ENCODE measurements at places on chromosomes 2 and 18.
A peak's percentile ranks its signal among the peaks of the same experiment; 100 is the strongest.

DNA sequence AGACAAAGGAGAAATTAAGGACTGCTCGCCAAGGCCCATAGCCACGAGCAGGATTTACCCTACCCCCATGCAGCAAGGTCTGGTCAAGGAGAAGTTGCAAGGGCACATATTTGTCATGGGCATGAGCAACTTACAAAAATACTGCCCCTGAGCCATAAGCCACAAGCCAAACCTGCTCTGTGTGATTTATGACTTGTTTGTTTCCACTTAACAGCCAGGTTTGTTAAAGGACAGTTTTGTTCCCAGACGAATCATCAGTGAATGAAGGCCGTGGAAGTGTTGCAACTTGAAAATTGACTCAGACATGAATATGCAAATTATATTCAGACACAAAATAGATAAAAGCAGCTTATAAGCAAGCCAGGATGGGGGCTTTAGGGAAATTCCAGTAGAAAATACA, 31.3 kb upstream of the EVA1A start:
- peak; percentile 86 for DNase-seq

GRCh38 chr2:53632714-53633113, 134.9 kb upstream of the CHAC2 start:
- no peak for DNase-seq

DNA sequence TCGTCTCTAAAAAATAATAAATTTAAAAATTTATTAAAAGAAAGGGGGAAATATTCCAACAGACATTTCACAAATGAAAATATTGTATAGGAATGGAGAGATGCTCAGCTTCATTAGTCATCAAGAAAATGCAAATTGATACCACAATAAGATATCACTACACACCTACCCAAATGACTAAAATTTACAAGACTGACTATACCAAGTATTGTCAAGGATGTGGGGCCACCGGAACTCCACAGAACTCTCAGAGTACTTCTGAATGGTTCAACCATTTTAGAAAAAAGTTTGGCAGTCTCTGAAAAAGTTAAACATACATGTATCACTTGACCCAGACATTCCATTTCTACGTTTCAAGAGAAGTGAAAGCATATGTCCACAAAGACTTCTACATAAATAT, 163.4 kb downstream of the EHBP1 start:
- DNase-seq = no peak

- DNase-seq = no peak
Measured at GRCh38 chr2:47007223-47007825, 91.7 kb upstream of the MCFD2 start.

GRCh38 chr18:59971871-59972428, 72.2 kb downstream of the PMAIP1 start:
- no peak for DNase-seq

DNA sequence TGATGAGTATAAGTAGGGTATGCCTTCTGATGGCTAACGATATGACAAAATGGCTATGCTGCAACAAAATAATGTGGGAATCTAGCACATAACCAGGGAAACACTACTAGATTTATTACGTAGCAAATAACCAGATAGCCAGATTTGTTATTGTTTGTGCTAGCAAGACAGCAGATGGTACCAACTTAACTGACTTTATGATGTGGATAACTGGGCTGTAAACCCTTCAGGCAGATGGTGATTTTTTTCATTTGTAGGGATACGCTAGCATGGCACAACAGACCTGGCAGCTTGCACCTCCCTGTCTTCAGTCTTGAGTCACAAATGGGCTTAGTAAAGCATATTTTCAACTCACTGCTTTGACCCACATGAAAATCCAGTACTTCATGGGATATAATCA, 48.7 kb downstream of the PRELID3A start:
- no peak for DNase-seq

GRCh38 chr2:18959952-18960717, 370.8 kb upstream of the NT5C1B start:
- DNase-seq = peak; percentile 53

DNA sequence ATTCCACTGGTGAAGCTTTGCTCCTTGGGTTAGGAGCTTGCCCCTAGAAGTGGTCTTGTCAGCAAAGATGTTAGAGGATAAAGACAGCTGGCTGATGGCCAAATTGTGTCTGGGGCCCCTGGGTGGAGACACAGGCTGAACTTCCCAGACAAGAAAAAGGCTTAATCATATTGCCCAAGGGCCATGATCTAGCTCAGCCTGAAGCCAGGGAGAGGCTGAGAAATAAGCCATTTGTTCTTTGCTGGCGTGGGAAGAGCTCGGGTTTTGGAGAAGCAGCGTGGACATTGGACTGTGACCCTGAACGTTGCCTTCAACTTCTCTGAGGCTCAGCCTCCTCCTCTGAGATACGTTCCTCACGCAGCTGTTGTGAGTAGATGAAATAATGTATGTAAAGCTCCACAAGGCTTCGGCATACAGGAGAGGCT, 153.0 kb downstream of the ZFP36L2 start:
- no peak for DNase-seq

DNA sequence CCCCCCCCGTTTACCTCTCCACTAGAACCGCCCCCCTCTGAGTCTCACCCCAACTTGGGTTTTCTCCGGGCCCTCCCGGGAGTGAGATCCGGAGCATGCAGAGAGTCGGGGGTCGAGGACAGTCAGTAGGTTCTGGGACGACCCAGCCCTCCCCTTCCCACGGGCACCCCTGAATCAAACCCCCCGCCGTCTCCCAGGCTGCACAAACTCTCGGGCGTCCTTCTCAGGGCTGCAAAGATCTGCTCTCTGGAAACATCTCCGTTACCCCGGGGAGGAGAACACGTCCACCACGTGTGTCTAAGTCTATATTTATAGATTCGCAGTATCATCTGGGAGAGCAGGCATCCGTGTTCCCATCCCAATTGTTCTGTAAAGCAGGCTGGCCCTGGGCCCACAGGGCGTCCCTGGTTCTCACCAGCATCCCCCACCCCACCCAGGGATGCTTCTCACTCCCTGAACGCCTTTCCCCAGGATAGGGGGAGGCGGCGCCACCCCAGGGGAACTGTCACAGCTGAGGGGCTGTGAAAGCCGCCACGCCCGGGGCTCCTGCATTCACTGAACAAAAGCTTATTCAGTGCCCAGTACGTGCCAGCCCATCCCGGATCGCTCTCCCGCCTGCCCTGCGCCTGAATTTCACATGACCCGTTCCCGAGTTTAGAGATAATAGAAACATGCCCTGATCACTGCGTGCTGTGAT, 765 bp upstream of the DIPK1C start:
- no peak for DNase-seq

DNA sequence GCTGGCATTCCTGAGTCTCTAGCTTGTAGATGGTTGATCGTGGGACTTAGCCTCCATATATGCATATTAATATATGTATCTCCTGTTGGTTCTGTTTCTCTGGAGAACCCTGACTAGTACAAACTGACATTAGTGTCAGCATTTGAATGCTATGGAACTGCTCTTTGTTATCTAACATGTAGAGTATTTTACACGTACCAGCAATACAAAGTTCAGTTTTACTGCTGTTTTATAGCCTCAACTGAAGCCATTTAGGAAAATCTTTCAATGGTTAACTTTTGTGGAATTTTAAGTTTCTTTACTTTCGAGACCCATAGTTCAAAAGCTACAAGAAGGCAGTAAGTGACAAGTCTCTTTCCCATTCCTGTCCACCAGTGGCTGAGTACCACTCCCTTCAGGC, 418.4 kb downstream of the NUP35 start:
- DNase-seq = no peak

DNA sequence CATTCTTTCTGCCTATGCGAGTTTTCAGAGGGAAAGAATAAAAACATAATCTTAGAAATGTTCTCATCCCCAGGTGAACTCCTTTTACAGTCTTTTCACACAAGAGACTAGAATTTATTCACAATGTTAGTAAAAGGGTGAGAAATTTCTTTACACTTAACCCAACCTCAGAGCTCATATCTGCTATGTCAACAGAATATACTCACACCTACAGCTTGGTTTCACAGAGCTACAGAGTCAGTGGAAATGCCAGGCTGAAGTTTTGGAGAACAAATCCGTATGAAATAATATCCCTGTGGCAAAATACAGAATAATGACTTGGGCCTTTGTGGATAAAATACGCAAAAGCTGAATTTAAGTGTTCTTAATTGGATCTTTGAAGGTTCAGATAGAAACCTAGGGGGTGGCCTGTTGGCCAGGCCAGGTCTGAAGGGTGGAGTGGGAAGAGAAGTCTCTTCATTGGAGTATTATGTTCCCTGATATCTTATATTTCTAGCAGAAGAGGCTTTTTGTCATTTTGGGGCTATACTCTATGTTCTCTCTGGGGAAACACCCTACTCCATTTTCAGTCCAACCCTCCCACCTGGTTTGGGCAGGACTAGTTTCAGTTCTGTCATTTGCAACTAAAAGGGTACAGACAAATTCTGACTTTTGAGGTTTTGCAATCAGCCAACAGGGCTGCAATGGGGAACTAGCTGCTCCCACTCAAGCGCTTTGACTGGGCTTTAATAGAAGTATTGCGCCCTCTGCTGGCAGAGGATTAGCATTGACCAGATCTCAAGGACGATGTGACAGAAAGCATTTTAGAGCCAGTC, 25.7 kb downstream of the FBXO48 start:
- peak; percentile 85 for DNase-seq

GRCh38 chr2:163753726-163754125, 17.9 kb upstream of the FIGN start:
- DNase-seq = no peak

- no peak for DNase-seq
Measured at GRCh38 chr2:160870729-160871465, 289.3 kb upstream of the TANK start.

DNA sequence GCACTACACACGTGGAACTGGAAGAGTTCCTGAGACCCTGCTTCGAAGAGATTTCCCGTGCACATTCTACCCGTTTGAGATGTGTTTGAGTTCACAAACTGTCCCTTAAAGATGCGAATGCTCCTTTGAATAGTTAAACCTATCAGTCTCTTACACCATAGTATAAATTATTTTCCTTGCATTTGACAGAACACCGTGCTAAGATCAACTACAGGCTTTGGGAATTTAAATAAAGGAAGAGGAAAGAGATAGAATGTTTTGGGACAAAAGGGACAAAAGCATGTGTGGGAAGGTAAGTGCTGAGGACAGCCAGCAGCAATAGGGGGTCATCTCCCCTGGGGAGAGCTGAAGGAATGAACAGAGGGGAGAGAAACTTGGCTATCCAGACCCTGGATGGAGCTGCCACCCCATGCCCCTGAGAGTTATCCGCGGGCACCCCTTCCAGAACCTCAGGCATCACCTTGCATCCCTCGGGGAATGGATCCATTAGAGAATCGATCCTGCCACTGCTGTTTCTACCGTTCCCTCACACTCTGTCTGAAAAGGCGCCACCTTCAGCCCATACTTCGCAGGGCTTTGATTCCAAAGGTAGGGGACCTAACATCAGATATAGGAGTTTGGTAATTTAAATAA, 888 bp upstream of the ADCY3 start:
- DNase-seq = peak; percentile 16

DNA sequence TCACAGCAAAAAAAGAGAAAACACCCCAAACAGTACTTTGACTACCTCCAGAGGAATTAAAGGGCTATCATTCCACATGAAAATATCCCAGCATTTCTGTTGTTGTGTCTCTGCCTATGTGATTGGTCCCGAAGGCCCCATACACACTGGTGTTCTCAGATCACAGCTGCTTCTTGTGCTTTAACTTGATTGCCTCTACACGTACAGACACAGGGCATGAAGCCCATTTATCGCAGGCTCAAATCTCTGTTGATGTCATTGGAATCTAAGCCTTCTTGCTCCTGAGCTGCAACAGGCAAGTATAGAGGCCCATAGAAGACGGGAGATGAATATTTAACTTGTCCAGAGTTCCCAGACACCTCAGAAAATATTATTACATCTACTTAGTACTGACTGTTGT, 405.2 kb downstream of the NCKAP5 start:
- no peak for DNase-seq

DNA sequence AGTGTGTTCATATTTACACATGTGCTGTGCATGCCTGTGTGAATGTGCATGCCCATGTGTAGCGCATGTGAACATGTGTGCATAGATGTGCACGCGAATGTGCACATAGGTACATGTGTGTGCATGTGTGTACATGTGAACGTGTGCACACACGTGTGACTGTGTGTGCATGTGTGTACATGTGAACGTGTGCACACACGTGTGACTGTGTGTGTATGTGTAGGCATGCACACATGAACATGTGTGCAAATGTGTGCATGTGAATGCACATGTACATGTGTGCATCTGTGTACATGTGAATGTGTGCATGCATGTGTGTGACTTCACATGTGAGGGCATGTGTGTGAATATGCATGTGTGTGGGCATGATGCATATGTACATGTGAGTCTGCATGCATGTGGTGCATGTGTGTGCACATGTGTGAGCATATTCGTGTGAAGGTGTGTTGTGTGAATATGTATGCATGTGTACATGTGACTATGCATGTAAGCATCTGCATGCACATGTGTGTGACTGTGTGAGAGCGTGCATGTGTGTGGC, 122.4 kb downstream of the PTGR3 start:
- no peak for DNase-seq

GRCh38 chr2:97911206-97911921, 84.4 kb downstream of the TMEM131 start:
- DNase-seq = peak; percentile 65

GRCh38 chr2:206707164-206707701, 11.0 kb downstream of the DYTN start:
- DNase-seq = no peak

- DNase-seq = peak; percentile 48
Measured at GRCh38 chr2:166068981-166069380, 58.8 kb downstream of the SCN1A start.

- DNase-seq = no peak
Measured at GRCh38 chr2:181241797-181242196, 215.4 kb upstream of the ITGA4 start.

- no peak for DNase-seq
Measured at GRCh38 chr2:24565537-24565936, 74.5 kb downstream of the NCOA1 start.

DNA sequence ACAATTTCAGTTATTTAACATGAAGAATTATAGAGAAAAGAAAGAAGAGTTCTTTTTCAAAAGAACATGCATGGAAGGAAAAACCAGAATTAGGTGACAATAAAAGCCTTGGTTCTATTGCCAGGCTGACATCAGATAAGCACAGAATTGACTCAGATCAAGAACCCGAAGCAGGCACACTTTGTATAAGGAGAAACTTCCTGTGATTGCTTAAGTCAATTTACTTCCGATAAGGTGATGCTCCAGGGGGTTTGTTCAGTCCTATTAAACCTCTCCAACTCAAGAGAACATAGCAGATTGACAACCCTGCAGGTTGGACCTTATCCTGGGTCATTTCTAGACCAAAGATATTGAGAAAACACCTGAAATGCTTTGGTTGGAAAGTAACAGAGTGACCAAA, 31.4 kb downstream of the GAREM1 start:
- DNase-seq = no peak

GRCh38 chr2:85785027-85785822, 31.4 kb downstream of the ATOH8 start:
- DNase-seq = peak; percentile 12

DNA sequence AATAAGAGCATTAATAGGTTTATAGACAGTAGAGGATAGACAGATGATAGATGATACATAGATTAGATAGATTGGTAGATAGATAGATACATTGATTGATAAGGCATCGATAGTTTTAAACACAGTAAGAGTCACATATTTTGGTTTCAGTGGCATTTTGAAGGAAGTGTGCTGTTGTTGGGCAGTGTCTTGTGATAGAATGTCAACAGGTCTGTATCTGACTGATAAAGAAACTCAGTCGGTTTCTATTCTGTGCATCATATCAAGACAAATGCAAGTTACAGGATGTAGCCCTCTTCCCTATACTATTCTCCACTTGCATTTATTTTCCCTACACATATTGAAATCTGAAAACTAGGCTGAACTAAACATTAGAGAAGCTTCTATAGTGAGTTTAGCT, 1229.0 kb upstream of the ZEB2 start:
- no peak for DNase-seq

GRCh38 chr2:193377789-193378188, 1183.1 kb upstream of the TMEFF2 start:
- no peak for DNase-seq
